ENCODE measurements at places on chromosomes 7 and 10.

- DNase-seq, result no peak
Observed at GRCh38 chr7:68158686-68159295, 1162.2 kb downstream of the TYW1 start.

- no peak for DNase-seq
Observed at GRCh38 chr7:51310131-51310583, 6.5 kb downstream of the COBL start.

DNA sequence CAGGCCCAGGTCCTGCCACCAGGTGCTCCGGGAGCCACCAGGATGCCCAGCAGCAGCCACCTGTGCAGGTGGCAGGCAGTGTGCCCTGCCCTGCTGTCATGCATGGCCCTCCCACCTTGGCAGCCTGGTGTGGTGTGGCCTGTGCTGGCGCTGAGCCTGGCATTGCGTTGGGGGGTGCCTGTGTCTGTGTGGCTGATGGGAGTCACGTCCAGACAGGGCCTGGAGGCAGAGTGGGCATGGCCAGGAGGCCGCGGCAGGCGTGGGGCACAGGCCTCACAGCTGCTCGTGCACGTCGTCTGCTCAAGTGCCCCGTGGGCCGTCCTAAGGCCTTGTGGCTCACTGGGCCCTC is 8.7 kb downstream of the TTYH3 start:
- DNase-seq, result no peak

DNA sequence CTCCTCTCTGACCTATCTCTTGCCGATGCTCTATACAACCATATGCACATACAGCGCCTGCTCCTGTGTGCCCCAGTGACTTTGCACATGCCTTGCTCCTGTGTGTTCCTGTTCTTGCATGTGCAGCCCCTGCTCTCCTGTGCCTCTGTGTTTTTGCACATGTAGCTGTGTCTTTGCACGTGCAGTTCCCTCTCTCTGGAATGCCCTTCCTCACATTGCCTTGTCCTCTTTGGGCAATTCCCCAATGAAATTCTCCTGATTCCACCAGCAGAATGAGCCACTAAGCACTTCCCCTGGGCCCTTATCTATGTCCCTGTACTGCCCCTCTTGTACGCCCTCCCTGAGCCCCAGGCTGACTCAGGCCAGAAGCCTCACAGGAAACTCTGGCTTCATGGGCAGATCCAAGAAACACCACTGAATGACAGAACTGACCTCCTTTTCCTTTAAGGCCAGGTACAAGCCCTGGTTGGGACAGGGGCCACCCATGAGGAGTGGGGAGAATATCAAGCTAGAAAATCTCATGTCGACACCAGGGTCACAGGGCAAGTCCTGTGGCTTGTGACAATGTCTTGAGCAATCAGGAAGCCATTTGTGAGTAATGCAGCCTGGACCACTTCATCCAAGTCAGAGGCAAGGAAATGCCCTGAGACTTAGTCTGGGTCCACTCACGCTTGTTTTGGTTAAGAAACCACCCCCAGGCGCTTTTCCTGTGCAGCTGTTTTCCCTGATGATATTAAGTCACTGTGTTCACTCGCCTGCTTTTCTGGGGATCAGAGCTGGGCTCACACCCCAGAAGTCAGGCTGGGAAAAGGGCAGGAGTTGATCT is 1.9 kb upstream of the ARHGAP22 start:
- DNase-seq, result no peak

DNA sequence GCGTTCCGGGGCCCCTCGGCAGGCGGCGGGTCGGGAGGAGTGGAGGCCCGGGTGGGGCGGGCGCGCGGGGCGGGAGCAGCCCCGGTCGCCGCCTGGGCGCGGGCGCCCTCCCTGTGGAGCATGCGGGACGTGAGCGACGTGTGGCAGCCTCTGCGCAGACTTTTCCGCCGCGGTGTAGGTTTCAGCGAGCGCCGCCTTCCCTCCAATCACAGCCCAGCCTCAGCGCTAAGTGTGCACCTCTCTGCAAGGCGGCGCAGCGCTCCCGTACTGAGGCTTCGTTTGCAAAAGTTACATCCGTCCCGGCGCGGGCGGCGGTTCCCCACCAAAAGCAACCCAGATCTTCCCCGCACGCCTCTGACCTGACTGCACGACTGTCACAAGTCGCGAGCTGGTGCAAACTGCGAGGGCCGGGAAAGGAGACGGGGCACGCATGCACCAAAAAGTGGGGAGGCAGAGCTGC is 1.2 kb upstream of the PFKFB3 start:
- peak; percentile 60 for DNase-seq

GRCh38 chr7:8322667-8323066 is 60.7 kb upstream of the ICA1 start:
- no peak for DNase-seq

GRCh38 chr7:143885951-143886350 is 16.0 kb downstream of the TCAF1 start:
- DNase-seq, result no peak

- no peak for DNase-seq
Observed at GRCh38 chr10:87661861-87662785, 2.4 kb downstream of the PAPSS2 start.

GRCh38 chr10:97131666-97132065 is 54.1 kb downstream of the SLIT1 start:
- DNase-seq, result no peak

- peak; percentile 28 for DNase-seq
Observed at GRCh38 chr10:29386342-29386999, 97.6 kb downstream of the LYZL1 start.

DNA sequence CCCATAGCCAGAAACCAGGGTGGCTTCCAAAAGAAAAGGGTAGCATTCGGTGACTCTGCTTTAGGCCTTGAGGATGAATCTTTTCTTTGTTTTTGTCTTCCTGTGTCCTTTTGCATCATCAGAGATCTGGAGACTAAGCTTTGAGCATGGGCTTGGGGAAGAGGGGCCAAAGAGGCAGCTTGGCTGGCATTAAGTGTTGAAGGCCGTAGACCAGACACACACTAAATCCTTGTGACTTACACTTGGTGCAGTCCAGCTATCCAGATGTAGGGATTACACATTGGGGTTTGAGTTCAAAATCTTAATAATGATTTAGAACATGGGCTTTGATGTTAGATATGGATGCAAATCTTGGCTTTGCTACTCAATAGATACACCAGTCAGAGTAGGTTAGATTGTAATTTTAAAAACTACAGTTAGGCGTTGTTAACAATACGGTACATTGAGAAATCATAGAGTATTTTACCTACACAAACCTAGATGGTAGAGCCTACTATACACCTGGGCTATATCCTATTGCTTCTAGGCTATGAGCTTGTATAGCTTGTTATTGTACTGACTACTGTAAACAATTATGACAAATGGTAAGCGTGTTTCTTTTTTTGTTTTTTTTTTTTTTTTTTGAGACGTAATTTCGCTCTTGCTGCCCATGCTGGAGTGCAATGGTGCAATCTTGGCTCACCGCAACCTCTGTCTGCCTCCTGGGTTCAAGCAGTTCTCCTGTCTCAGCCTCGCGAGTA is 3.5 kb downstream of the SEPTIN7 start:
- no peak for DNase-seq

DNA sequence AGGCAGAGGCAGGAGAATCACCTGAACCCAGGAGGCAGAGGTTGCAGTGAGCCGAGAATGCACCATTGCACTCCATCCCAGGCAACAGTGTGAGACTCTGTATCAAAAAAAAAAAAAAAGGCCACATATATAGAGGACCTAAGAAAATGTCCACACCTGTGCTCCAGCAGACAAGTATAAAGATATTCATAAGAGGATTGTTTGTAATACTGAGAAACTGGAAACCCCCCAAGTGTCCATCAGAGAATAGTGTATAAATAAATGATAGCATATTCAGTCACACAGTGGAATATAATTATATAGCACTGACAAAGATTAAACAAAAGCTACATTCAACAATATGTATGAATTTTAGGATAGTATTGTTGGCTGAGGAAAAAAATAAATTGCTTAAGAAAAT is 1050.6 kb downstream of the GRM8 start:
- DNase-seq, result no peak

GRCh38 chr10:114166043-114166442 is 8.0 kb downstream of the CCDC186 start:
- no peak for DNase-seq

GRCh38 chr10:66680886-66681285 is 244.9 kb upstream of the LRRTM3 start:
- DNase-seq, result no peak

GRCh38 chr7:522071-522950 is 2.7 kb upstream of the PDGFA start:
- DNase-seq, result no peak

GRCh38 chr7:1366801-1367405 is 92.4 kb downstream of the MICALL2 start:
- DNase-seq, result peak; percentile 57

DNA sequence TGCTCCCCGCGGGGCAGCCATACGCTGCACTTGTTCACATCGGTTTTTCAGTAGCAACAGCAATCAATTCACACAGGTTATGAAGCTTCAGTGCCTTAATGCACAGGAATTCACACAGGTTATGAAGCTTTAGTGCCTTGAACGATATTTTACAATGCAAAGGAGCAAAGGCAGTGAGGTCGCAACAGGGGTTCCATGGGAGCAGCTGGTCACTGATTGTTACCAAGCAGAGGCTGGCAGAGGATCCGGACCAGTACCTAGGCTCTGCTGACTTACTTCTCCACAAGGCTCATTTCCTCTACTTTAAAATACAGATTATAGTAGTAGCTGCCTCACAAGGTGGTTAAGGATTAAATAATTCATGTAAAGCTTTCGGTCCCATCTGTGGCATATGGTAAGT is 95.2 kb upstream of the ODAD2 start:
- no peak for DNase-seq

DNA sequence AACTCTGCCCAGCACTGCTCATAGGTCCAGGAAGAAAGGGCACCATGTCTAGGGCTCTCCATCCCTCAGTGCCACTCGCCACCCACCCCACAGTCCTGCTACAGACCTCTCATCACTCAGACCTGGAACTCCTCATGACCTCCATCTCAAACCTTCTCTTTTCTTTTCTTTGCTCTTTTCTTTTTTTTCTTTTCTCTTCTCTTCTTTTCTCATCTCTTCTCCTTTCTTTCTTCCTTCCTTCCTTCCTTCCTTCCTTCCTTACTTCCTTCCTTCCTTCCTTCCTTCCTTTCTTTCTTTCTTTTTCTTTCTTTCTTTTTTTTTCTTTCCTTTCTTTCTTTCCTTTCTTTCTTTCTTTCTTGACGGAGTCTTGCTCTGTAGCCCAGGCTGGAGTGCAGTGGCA is 122.2 kb downstream of the KLF6 start:
- no peak for DNase-seq

DNA sequence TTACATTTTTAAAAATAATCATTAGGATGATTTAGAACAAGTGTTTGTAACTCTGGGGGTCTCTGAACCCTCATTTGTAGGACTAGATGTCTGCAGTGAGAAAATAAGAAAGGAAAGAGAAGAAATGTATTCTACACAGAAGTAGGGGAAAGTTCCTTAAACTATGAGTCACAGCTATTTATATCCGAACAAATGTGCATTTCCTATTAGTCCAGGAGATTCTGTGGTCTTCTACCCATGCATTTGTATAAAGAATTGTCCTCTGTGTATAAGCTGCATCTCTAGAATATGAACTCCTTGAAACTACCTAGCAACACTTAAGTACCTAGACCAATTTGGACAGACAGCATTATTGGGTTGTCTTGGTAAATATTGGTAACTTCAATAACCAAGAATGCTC is 15.9 kb upstream of the CD36 start:
- DNase-seq, result no peak

DNA sequence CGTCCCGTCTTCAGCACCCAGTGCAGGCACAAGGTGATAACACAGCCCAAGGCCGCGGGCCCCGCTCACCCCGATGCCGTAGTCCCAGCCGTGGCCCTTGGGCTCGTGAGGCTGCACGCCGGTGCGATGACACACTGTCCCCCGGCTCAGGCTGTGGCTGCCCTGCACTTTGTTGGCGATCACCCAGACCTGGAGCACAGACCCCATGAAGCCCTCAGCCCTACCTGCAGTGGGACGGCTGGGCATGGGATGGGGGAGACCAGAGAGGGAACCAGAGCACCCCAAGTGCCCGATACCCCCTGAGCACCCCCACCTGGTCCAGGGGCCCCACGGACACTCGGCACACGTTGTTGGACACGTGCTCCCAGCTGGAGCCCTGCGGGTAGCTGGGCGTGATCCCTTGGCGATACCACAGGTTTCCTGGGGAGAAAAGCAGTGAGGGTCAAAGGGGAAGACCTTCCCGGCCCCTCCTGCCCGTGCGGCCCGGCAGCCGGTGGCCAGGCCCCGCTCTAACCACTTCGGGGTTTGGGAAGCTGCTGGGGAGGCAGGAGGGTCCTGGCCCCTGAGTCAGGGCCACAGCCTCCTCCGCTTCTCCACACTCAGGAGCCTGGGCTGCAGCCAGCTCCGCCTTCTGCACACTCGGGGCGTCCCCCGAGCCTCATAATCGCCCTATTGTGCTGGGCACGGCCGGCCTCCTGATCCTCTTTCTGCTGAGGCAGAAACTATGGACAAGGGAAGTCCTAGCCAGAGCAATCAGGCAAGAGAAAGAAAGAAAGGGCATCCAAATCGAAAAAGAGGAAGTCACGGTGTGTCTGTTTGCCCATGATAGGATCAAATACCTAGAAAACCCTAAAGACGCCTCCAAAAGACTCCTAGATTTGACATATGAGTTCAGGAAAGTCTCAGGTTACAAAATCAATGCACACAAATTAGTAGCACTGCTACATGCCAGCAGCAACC is 6.7 kb downstream of the BHLHA15 start:
- DNase-seq, result peak; percentile 35

DNA sequence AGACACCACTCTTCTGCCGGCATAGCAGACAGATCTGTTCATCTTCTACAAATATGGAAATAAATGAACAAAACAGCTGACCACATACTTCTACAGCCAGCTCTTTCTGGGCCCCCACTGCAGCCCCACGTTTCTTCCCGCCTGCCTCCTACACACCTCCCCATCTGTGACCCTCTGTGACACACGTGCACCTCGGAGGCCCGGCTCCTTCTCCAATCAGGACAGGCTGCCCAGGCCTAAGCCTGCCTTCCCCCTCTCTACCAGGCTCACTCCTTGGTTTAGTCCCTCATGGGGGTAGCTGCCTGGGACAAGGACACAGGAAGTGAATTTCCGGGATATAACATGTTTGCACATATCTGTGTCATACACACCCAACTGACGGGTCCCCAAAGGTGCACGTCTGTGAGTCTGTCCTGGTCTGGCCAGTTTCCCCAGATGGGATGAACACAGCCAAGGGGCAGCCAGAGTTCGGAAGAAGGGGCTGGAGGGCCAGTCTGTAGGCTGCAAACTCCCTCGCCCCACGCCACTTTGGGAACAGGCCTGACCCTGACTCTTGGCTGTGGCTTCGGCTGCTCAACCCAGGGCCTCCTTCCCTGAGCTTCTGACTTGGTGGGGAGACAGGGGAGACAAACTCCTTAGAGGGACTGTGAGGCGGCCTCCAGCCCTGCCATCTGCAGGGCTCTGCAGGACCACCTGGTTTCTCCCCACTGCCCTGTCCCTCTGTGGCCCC is 30.3 kb downstream of the PITRM1 start:
- no peak for DNase-seq
